Left renal pelvis (tissue), 4 donors: ENCODE measurements at places on chromosomes 4 and X. TPM values are rescaled to one million over a fixed set of nuclear protein-coding genes. Genes with fewer than 3 reads are reported as not detected.

Gene ARMCX5
- polyA plus RNA-seq, result 13.7 TPM

Gene L1CAM
- polyA plus RNA-seq, result 42.3 TPM

Gene CDKL2
- polyA plus RNA-seq, result 11.5 TPM

Gene SUV39H1
- polyA plus RNA-seq, result 6.4 TPM

Gene OTC
- 0.24 TPM for polyA plus RNA-seq

Gene GAGE12E
- polyA plus RNA-seq, result not detected

Gene CYSLTR1
- polyA plus RNA-seq, result 3.3 TPM

Gene EREG
- 0.24 TPM for polyA plus RNA-seq

Gene ADGRG2
- polyA plus RNA-seq, result 19.2 TPM

Gene REELD1
- 0.49 TPM for polyA plus RNA-seq

- no peak for DNase-seq
Observed at GRCh38 chrX:794311-794710, 163.7 kb downstream of the SHOX start.

DNA sequence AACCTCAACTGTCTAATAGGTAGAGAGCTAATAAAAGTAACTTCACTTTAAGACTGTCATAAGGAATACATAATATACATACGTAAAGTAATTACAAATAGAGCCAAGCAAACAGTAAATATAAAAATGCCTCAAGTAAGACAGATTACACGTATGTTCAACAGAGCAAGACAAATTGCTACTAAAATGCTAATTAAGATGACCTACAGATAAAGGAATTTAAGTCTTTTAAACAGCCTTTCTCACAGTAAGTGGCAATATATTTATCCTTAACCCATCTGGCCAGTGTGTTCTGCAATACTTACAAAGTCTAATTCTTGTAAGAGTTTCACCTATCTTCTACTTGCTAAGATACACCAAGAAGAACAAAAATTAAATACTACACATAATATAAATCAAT, 12.7 kb downstream of the G3BP2 start:
- DNase-seq, result no peak

GRCh38 chrX:154061801-154062200, 35.7 kb downstream of the MECP2 start:
- DNase-seq, result no peak

DNA sequence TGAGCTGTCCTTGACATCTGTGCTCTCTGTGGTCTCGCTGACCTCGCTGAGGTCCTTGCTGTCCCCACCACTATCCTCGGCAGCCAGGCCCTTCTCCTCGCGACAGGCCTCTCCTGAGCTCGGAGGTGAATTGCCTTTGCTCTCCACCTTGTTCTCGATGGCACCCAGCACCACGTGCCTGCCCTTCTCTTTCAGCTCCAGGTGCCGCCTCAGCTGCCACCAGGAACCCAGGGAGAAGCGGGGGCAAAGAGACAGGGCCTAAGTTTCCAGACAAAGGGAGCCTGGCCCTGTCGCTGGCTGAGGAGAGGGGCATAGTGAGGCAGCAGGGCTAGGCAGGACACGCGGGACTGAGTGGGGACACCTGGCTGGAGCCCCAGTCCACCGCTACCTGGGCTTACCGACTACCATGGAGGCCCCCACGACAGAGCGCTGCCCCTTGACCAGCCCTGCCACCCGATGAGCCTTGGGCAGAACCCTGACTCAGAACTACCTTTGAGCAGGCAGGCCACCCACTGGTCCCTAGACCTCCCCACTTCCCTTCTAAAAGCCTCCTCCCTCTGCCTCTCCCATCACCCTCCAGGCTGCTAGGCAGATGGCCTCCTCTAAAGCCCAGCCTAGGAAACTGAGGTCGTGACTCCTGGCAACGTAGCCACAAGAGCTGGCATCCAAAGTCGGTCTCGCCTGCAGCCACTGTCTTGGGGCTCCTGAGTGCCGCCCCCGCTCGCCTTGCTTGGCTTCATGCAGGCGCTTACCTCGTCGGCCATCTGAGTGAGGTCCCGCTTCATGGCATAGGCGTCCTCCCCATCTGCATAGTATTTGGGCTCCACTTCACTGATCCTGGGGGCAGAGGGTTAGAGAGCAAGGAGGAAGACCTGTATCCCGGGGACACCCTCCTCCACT, 4.2 kb upstream of the ARHGAP4 start:
- no peak for DNase-seq

DNA sequence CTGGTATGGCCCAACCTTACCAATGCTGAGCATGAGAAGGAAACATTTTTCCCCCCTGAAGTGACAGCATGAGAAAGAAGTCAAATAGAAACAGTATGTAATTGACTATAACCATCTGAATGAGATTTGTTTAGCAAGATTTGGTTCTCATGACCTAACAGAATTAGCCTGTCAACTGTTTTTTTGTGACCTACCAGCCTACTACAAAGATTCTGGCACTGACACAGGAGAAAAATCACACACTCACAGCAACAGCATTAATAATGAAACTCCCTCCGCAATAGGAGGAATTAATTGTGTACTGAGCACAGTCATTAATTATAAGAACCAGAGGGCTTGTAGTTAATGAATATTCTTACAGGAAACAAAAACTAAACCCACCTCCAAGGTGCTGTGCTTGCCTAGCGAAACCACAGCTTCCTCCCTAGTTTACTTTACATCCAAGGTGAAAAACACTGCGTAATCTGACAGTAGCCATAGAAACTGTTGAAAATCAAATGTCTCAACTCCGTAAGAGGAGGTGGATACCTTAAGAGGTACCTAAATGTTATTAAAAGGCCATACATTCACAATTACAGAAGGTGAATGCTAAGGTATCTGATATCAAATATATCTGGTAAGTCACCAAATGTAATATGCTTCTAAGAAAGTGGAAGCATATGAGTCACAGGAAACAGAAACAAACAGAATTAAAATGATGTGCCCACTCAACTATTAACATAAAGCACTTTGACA, 34.9 kb downstream of the MMRN1 start:
- no peak for DNase-seq

DNA sequence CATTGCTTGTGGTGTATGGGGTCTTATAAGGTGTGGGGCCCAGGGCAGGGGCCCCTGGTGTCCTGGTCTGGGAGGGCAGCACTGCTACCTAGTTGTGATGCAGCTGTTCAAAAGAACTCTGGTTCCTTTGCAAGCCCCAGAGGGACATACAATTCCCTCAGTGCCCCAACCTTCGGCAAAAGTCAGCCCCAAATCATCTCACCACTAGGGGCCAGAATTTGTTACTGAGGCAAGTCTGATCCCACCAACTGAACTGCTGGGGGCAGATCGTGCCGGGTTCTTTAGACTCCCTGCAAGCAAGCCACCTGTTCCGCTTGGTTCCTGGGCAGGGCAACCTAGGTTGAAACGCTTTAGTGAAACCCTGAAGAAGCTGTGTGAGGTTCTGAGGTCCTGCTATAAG, 180.1 kb upstream of the S100G start:
- no peak for DNase-seq

GRCh38 chr4:59565836-59566235, 1634.3 kb upstream of the ADGRL3 start:
- DNase-seq, result no peak

- DNase-seq, result no peak
Observed at GRCh38 chrX:19443869-19444526, 71.3 kb downstream of the MAP3K15 start.

DNA sequence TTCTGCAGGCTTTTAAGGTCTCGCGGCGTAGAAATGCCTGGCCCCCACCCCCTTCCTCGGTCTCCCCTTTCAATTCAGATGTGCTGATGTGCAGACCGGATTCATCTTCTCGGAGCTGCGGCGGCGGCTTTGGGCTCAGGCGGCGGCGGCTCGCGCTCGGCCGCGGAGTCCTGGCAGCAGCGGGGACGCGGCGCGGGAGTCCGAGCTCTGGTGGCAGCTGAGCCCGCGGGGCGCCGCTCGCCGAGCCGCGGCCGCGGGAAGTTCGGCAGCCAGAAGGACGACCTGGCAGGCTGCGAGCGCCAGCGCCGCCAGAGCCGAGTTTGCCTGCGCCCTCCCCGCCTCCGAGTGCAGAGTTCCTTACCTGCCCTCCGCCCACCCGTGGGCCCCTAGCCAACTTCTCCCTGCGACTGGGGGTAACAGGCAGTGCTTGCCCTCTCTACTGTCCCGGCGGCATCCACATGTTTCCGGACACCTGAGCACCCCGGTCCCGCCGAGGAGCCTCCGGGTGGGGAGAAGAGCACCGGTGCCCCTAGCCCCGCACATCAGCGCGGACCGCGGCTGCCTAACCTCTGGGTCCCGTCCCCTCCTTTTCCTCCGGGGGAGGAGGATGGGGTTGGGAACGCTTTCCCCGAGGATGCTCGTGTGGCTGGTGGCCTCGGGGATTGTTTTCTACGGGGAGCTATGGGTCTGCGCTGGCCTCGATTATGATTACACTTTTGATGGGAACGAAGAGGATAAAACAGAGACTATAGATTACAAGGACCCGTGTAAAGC, 448 bp downstream of the TLL1 start:
- DNase-seq, result peak; percentile 8

GRCh38 chrX:119229253-119229615, 6.9 kb upstream of the PGRMC1 start:
- DNase-seq, result no peak

DNA sequence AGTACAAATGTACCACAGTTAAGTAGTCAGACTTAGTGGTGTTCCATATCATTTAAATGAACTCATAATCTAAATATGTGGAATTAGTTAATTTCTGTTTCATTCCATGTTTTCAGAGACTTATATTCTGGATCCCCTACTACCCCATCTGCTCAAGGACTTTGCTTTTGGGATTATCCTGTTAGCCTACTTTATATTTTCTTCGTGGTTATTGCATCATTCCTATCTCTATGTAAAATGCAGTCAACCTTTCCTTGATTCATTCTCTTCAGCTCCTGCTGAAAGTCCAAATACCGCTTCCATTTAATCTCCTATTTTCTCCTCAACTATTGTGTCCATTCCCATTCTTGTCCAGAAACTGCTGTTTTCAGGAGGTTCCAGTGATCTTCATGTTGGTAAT, 25.1 kb downstream of the SLC30A9 start:
- DNase-seq, result no peak

DNA sequence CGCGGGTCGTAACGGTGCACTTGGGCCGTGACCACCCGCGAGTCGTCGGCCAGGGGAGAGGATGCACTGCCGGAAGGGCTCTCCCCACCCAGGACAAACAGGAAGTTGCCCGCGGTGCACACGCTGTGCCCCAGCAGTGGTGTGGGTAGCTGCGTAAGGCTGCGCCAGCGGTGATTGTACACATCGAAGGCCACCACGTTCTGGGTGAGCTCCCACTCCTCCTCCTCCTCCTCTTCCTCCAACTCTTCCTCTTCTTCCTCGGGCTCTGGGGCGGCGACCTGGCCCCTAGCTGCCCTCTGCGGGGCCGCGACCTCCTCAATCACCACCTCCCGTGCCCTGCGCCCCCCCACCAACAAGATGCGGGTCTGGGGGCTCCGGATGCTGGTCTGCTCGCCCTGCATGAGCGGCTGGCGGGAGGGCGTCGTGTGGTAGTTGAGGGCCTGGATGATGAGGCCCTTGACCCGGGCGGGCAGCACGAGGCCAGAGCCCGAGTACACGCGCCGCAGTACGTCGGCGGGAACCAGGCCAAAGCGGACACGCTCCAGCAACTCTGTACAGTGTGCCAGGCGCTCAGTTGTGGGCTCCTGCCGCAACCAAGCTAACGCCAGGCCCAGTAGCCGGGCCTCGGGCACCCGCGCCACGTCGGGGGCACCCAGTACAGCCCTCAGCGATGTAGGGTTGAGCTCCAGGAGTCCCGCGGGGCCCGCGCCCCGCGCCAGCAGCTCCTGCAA, 1.4 kb downstream of the KLHL34 start:
- DNase-seq, result no peak

DNA sequence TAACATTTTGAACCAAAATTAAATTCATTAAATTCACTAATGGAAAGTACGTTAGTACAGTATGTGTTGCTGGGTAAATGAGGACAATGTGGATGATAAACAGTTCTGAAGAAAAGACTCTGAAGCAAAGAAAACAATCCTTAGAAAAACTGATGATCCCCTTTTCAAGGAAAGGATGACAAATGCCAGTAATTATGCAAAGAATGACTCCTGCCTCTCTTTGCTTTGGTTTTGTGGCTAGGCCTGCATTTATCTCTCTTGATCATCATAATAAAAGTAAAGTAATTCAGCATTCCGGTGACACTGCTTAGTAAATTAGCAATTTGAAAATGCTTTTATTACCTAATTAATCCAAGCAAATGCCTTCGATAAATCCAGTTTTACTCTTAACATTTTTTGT, 652.2 kb upstream of the DIPK2B start:
- DNase-seq, result no peak

DNA sequence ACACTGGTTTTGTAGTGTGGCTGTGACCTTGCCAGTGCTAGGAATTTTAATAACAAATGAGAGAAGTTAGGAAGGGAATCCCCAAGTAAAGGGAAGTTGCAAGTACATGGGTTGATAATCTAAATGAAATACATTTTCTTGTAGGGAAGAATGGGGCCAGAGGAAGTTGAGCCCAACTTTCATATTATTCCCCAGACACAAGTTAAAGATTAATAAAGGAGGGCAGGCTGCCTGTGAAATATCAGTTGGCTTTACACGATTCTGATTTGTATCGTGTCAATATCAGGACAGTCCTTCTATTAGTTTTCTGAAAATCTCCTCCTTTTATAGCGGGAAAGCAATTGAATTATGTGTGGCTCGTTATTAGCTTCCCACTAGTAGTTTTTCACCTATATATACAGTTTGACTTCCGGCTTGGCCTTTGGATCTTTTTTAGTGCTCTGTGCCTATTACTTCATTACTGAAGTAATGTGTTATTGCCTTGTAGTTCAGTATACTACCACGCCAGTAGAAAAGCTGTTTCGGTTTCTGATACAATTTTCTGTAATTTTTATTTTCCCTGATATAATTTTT, 1.7 kb downstream of the PDLIM5 start:
- DNase-seq, result no peak

DNA sequence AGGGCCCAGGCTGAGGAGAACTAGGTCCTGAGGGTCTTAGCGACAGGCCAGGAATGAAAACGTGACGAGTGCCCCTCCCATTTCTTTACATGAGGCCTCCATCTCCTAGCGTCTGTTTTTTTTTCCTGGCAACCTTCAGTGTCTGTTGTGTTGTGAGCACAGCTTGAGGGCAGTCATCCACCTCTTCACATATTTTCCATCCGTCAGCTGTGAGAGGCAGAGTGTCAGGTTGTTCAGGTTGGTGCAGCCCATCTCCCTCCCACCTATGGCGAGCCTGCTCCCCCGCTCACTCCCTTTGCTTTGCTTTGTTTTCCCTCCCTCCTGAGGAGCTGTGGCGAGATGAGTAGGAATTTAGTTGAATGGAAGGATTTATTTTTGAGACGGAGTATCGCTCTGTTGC, 51.7 kb upstream of the CHRNA9 start:
- no peak for DNase-seq

- no peak for DNase-seq
Observed at GRCh38 chr4:23956601-23957364, 66.9 kb upstream of the PPARGC1A start.

DNA sequence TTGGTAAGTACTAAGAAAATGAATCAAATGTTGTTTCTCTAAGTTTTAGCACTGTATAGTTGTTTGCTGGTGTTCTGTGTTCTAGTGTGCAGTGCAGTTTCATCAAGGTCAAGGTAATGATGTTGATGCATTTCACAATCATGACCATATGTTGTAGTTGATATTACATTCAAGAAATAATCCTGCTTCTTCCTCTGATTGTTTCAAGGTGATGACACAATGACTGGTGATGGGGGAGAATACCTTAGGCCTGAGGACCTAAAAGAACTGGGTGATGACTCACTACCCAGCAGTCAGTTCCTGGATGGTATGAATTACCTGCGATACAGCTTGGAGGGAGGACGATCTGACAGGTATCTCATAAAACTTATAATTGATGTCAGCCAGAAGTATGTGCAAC, 261.6 kb downstream of the ANK2 start:
- no peak for DNase-seq

- DNase-seq, result no peak
Observed at GRCh38 chr4:40335525-40335894, 377 bp downstream of the CHRNA9 start.
